ENCODE measurements at places on chromosomes 6 and 20.

DNA sequence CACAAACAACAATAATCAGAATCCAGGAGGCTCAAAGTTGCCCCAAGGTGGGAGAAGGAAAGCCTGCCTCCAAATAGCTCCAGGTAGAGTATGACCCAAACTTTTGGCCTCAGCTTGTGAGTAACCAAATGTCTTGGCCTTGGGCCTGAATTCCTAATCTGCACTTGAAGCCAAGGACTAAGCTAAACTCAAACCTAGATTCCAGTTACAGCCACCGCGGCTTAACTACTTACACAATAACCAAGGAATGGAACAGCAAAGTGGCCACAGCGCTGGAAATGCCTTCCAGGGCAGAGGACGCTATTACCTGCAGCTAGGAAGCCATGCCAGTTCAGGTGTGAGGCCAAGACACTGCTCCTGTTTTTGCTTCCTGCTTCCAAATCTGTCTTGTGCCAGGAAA is 4.6 kb downstream of the NINL start:
- no peak for DNase-seq

GRCh38 chr6:164554700-164555476 is 754.5 kb downstream of the C6orf118 start:
- no peak for DNase-seq

GRCh38 chr20:6148073-6148472 is 25.2 kb upstream of the FERMT1 start:
- DNase-seq: no peak

GRCh38 chr6:133756078-133756695 is 132.7 kb upstream of the TCF21 start:
- DNase-seq: no peak

DNA sequence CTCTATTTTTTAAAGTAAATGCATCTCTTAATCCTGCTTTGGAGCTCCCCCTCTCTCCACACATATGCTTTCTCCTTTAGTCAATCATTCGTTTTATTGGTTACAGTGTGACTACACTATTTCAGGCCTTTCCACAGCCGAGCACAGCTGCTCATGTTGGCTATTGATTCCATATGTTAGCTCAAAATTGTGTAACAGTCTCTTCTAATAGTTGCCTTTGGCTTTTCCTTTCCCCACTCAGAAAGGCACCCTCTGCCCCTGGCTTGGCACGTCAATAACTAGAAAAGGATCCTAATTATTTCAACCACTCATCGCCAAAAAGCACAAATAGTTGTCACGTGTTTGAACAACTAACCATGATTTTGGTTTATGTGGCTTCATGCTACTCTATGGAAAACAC is 410.3 kb upstream of the SLC35B3 start:
- no peak for DNase-seq

GRCh38 chr6:120938876-120939472 is 395.3 kb downstream of the TBC1D32 start:
- DNase-seq: no peak

- no peak for DNase-seq
Observed at GRCh38 chr6:125357515-125358256, 55.9 kb upstream of the HDDC2 start.

DNA sequence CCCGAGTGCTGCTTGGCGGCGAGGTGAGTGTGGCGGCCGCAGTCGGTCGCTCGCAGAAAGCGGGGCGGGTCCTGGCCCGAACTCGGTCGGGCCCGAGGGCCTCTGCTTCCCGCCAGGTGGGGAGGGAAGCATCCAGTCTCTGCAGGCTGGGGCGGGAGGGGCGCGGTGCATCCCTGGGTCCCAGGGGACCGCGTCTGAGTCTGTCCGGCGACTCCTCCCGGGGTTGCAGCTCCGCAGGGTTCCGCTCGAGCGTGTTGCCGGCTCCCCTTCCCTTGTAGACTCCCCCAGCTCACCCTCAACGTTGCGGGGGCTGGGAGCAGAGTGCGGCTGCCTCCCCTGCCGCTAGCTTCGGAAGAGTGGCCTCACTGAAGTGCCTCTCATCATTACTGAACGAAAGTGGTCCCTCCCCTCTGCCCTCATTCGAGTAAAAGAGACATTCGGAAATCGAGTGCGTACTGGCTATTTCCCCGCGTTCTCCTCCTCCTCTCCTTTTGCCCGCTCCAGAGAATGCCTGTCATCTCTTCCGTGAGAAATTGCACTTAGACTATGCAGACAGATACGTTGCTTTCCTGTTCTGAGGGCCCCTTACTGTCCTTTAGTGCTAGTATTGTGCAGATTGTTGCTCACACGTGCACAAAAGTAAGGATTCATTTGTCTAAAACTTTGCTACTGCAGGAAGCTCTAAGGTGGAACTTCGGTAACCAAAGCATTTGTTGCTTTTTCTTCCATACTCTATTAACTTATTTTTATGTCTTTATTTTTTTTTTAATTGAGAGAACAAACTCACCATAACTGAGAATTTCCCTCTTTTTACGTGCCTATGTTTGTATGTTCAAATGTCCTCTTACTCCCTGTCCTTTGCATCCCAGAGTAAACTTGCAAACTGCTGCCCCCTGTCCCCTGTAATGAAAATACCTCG is 751 bp downstream of the MAP3K4 start:
- DNase-seq: no peak

GRCh38 chr20:59940956-59941294 is 736 bp downstream of the FAM217B start:
- DNase-seq: no peak

GRCh38 chr20:59322585-59323454 is 22.4 kb downstream of the EDN3 start:
- no peak for DNase-seq

DNA sequence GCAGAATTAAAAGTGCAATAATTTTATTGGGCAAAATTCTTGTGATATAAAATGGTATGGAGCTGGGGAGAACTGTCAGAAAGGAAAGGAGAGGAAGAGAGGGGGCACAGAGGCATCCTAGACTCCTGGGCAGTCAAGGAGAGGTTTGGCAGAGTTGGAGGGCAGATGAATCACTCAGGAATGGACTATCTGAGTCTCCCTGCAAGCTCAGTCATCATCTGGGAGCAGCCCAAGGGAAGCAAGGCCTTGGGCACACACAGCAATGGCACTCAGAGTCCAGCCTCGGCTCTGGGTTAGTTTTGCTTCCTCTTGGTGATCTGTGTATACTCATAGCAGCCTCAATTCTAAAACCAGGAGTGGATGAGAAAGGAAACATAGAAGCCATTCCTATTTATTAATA is 67.2 kb downstream of the SLC22A1 start:
- no peak for DNase-seq

DNA sequence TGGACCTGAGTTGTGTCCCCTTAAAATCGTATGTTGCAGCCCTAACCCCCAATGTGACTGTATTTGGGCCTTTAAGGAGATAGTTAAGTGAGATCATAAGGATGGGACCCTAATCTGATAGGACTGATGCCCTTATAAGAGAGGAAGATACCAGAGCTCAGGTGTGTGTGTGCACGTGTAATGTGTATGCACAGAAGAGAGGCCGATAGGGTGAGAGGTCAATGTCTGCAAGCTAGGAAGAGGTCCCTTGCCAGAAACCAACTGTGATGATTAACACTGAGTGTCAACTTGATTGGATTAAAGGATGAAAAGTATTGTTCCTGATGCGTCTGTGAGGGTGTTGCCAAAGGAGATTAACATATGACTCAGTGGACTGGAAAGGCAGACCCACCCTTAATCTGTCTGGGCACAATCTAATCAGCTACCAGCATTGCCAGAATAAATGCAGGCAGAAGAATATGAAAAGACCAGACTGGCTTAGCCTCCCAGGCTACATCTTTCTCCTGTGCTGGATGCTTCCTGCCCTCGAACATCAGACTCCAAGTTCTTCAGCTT is 299.8 kb downstream of the LRFN2 start:
- DNase-seq: no peak

- DNase-seq: no peak
Observed at GRCh38 chr20:7589164-7589563, 351.1 kb downstream of the HAO1 start.

DNA sequence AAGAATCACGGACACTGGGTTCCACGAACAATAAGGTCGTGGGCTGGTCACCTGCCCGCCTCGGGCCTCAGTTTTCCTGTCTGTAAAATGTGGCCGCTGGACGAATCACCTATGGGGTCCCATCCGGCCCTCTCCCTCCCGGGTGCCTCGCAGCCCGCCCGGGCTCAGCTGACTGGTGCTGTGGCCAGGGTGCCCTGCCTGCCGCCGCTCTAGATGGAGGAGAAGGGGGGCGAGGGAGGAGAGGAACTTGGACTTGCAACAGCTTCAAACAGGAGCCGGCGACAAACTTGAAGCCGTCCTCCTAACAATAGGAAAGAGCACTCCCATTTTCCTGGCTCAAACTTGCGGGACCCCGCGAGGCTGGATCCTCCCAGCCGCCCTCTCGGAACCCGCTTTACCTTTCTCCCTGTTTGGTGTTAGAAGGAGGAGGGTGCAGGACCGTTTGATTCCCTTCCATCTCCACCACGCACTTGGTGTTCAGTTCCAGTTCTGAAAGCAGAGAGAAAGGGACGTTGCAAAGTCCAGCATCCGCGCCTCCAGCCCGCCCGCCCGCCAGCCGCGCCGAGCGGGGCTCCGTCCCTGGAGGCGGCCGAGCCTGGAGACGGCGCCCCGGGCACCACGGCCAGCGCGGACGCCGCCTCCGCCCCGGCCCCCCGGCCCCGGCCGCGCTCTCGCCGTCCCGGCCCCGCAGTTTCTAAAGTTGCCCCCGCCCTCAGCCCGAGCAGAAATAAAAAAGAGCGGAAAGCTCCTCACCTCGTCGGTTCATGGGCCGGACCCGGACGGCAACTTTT is 584 bp downstream of the KIF13A start:
- peak; percentile 41 for DNase-seq

DNA sequence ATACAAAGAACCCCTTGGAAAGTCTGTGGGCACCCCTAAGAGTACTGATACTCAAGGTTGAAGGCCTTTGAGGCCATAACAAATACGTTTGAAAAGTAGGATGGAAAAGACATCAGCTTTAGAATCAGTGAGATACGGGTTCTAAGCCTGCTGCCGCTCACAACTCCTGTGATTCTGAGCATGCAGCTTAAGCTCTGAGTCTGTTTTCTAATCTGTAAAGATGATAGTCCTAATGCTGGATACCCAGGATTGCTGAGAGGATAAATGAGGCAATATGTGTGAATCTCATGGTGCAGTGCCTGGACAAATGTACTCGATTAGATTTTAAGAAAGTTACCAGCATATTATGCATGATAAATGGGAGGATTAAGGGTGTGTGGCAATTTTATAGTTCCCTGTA is 321.0 kb upstream of the HSF2 start:
- DNase-seq: no peak

DNA sequence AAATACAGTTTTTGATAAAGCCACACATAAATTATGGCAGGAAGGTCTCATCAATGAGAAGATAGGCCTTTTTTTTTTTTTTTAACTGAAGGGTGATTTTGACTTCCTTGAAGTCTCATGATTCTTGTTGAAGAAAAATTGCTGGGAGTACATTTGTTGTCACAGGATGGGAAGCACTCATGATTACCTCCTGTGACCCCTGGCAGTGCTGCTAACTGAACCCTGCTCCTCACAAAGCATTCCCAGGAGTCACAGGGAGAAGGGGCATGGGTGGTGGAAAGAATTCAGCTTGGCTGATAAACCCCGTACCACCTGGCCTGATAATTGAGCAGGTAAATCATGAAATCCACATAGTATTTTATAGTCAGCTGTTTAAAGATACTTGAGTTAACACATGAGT is 86.9 kb downstream of the CD109 start:
- no peak for DNase-seq

GRCh38 chr6:56223995-56224394 is 23.4 kb downstream of the COL21A1 start:
- no peak for DNase-seq

DNA sequence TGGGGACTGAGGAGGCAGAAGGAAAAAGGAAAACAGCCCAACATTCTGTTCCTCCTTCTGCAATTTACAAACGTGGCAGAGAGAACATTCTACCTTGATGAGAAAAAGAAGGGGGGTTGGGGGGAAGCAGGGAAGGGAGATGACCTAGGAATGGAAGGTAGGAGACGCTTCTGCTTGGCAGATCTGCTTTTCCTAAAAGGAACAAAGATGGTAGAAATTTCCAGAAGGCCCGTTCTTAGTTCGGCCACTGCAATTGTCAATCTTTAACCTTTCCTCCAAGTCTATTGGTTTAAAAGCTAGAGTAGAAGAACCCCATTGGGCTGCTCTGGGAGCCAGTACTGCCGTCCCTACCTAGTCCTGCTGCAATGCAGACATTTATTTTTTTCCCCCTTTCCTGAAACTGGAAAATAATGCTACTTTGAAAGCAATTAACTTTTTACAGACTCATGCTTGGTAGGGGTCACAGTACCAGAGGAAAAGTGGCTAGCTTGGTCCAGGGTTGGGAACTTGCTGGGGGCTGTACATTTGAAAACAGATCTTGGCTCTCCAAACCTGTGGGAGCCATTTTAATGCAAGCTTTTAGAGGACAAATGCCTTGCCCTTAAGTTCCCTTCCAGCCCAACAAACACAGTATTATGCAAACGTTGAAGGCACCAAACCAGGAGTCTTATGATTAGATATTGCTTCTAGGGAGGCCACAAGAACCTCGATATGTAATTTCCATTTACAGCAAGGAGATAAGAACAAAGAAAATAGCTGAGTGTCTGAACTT is 2.6 kb downstream of the ZMYND8 start:
- DNase-seq: no peak

DNA sequence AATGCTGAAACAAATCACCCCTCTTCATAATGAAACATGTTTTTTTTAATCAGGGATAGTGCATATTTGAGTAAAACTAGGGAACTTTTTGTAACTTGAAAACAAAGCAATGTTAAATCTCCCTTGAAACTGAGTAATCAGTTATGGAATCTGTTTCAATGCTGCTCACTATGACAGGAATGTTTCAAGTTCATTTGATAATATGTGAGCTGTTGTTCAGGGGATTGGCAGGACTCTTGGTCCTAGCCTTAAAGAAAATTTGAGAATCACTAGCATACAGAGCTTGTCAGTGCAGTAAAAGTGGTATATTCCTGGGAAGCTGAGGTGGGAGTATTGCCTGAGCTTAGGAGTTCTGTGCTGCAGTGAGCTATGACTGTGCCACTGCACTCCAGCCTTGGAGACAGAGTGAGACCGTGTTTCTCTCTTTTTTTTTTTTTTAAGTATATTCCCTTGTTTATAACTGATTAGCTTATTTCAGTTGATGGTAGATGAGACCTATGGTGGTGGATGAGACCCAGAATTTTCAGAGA is 21.6 kb upstream of the CALHM6 start:
- no peak for DNase-seq

DNA sequence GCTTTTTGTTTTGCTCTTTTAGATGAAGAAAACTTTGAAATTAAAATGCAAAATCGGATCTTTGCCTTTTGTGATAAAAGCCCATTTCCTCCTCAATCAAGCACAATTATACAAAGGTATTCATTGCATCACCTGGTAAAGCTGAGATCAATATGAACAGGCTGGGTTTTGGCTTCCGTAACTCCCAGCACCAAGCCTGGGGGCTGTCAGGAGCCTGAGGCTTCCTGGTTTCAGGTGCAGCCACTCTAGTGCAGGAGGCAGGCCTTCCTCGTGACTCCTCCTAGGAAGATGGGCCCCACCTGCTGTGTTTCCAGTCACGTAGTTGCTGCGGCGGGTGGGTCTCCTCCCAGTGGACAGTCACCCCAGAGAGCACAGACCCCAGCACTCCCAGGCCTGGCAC is 54.0 kb downstream of the EDN3 start:
- DNase-seq: no peak

GRCh38 chr6:167465482-167465881 is 140.6 kb downstream of the TTLL2 start:
- DNase-seq: no peak

Measured in activated T-cell treated with anti-CD3 and anti-CD28 coated beads, Interleukin-2, amount 50 U/mL, for 24 hours (primary cell).